Fibroblast of the aortic adventitia (primary cell): ENCODE measurements at places on chromosomes 1 and 21.

GRCh38 chr1:157882580-157882979 lies 41.0 kb upstream of the CD5L start:
- no peak for DNase-seq

DNA sequence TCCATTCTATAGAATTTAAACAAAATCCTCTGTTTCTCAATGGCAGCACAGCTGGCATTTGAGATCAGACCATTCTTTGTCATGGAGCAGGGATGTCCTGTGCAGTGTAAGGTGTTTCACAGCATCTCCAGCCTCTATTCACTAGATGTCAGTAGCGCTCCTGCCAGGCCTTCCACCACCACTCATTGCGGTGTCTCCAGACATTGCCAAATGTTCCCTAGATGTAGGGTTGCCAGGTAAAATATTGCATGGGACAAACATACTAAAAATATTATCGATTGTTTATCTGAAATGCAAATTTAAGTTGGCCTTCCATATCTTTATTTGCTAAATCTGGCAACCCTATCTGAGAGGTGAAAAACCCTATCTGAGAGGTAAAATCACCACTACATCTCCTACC lies 11.7 kb downstream of the ITLN2 start:
- no peak for DNase-seq

- DNase-seq: peak; percentile 53
These were observed 2.7 kb downstream of the ARHGEF11 start for GRCh38 chr1:157042846-157043245.

- DNase-seq: no peak
These were observed 94.4 kb downstream of the SH3GLB1 start for GRCh38 chr1:86798608-86799291.
